Stimulated activated CD4-positive, alpha-beta T cell treated with anti-CD3 and anti-CD28 coated beads, Interleukin-15, amount 100 ng/mL, for 24 hours (primary cell): ENCODE measurements at places on chromosomes 3 and 15.

- DNase-seq: no peak
Observed at GRCh38 chr3:185084901-185085300, 68.0 kb downstream of the C3orf70 start.

DNA sequence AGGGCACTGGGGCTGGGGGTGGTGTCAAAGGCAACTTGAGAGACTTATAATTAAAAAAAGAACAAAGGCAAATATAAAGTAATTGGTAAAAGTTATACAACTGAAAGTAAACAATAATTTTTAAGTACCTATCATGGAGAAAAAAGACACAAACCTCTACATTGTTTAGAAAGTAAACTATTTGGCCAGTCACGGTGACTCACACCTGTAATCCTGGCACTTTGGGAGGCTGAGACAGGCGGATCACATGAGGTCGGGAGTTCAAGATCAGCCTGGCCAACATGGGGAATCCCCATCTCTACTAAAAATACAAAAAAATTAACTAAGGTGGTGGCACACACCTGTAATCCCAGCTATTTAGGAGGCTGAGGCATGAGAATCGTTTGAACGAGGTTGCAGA, 25.8 kb downstream of the RPSA start:
- no peak for DNase-seq

GRCh38 chr3:108114423-108115065, 23.7 kb upstream of the CD47 start:
- DNase-seq: no peak

GRCh38 chr3:45124352-45124751, 21.8 kb downstream of the CDCP1 start:
- no peak for DNase-seq

DNA sequence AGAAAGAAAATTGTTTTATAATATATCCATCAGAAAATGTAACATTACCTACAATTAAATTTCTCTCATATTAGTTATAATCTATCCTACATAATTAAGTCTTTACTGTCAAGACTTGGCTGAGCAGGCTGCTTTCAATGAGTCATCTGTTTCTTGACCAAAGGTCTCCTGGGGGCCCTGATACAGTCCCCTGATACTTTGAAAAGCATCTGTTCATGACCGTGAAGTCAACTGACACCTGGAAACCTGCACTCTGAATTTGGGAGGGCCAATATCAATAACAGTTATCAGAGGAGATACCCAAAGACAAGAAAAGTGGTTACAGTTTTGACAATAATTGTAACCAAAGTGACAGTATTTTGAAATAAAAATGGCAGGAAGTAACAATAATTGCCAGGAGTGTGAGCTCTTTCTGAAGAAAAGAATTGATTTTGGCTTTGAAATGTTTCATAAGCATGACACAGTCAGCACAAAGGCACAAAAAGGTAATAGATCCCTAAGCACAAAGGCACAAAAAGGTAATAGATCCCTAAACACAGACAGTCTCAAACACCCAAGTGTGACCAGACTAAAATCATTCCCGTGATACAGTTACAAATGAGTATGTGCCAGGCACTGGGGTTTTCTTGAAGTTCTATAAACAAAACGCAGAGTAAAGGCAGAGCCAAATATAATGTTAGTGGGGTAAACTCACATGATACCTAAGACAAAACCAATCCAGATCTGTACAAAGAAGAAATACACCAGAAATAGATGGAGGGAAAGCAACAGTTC, 260.7 kb downstream of the PLOD2 start:
- no peak for DNase-seq

DNA sequence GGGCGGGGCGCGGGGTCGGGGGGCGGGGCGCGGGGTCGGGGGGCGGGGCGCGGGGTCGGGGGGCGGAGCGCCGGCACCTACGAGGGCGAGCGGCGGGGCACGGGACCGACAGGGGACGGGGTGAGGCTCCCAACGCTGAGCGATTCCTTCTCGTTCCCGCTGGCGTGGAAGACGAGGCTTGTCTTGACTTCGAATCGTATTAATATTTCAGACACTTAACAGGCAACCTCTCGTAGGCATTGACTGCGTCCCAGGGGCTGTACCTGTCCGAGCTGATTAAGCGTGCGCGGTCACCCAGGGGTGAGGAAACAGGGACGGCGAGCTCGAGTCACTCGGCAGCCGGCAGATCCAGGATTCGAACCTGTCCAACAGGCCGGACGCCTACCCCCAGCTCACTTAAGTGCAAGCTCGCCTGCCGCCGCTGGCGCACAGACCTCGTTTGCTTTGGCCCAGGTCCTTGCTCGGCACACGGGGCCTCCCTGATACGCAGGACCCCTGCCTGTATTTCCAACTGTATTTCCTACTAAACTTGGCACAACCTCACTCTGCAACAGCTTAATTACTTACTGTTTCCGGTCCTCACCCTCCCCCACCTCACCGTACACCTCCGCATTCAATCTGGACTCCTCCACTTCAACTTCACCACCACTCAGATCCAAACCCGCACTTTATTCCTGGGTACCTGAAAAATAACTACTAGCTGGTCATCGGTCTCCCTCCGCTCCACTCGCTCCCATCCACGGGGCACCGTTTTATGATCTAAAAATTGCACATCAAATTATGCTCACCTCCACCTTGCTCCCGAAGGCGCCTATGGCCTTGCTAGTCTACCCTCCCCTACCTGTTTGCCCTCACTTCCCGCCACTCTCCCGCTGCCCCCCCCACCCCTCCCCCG, 722 bp upstream of the ZXDC start:
- no peak for DNase-seq
